ENCODE measurements at places on chromosomes 2 and 18.

DNA sequence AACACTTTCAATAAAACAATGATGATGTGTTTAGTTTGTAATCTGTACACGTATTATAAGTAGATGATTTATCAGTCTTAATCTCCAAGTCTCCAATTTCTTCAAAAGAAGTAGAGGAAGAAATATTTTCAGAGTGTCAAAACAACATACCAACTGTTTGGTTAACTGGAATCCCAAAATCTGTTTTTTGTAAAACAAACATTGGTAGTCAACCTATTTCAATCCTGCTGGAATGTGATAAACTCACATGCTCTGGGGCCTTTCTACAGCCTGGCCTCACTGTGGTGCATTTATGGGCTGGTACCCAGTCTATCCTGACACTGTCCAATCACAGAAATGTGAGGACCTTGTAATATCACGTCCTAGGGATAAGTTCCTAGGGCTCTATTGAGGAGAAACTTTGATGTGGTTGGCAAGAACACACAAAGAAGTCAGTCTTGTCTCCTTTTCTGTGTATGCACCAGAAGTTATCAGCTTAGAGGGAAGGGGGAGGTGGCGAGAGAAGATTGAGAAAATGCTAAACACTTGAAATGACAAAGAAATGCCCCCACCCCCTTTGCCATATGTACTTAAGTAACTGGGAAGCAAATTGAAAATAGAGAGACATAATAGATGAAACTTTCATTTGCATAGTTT, 47.2 kb downstream of the PRKRA start:
- no peak for DNase-seq

DNA sequence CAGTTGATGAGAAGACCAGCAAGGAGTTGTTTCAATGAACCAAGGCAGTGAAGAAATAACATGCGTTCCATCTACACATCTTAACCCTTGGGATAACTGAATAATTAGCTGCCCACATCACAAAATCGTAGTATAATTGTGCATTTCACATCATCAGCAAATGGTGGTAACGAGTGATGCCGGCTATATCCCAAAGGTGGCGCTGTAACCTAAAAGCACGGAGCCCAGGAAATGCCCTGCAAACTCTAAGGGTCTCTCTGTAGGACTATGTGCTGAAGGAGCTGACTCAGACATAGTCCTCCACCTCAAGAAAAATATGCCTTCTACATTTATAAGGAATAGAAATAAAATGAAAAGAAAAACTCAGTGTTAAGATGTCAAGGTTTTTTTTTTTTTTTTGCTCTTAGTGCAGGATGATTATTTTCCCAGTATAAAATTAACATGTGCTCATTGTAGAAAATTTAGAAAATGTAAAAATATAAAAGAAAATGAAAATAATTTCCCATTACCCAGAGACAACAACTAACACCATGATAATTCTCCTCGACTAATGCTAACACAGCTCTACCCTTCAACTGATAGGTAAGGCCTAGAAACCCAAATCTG, 23.1 kb upstream of the DSG3 start:
- no peak for DNase-seq

DNA sequence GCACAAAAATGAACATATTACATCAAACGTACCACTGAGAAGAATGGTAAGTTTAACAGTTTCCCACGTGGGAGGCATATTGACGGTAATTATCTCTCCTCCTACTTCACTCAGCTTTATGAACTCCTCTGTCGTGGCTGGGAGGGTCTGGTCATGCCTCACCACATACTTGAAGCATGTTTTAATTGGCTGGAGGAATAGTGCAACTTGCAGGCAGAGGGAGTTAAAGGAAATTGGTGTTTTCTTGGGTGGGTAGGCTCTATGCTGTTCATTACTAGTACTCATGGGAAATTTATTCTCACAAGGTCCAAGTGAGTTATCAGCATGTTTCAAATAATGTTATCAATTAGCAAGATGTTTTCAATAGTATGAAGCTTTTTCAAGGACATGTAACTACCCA, 767.0 kb downstream of the PLCL1 start:
- DNase-seq, result no peak

- no peak for DNase-seq
These were observed 95.4 kb downstream of the PRKCE start for GRCh38 chr2:45746888-45747287.

GRCh38 chr2:204177977-204178522, 241.5 kb downstream of the ICOS start:
- DNase-seq, result no peak

DNA sequence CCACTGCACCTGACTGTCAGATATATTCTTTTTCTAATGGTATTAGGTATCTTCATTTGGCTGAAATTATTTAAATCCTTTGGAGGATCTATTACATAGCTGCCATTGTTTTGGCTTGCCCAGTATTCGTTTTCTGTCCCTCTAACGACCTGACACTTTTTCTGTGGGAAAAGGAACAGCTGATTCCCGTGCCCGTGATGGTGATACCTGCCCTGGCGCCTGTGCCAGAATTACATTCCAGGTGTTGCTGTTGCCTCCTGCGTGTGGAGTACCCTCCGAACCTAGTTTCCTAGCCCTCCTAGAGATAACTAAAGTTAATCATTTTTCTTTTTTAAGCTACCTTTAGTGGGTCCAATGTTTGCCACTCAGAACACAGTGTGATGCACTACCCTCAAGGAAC, 14.0 kb downstream of the HOXD1 start:
- DNase-seq, result no peak

DNA sequence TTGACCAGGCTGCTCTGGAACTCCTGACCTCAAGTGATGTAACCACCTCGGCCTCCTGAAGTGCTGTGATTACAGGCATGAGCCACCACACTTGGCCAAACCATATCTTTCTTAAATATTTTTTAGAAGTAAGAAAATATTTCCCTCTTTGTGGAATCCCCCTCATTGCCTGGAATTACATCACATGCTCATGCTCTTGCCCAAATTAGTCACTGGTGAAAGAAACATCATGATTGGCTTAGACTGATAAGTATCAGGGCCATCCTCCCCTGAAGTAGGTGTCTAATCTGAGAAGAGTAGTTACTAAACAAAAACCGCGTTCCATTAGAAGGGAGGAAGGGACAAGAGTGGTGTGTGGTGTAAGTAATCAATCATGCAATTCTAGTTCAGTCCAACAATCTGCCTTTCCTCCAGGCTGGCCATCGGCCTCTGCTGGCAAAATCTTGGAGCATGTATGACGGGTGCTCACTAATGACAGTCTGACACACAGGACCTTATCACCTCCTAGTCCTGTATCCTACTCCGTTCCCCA, 52.3 kb upstream of the SCG2 start:
- DNase-seq, result no peak
